ENCODE measurements at places on chromosomes 12 and 14.

- DNase-seq = no peak
Measured at GRCh38 chr12:123958876-123959275, 13.8 kb downstream of the CCDC92 start.

GRCh38 chr12:106125351-106126095, 13.2 kb downstream of the NUAK1 start:
- no peak for DNase-seq

- DNase-seq = no peak
Measured at GRCh38 chr14:59964251-59965007, 44.5 kb downstream of the LRRC9 start.

GRCh38 chr14:51883232-51883631, 22.8 kb downstream of the GNG2 start:
- no peak for DNase-seq

GRCh38 chr14:33796356-33796755, 154.5 kb downstream of the EGLN3 start:
- no peak for DNase-seq

- no peak for DNase-seq
Measured at GRCh38 chr14:105532735-105533141, 6.4 kb downstream of the TMEM121 start.

GRCh38 chr12:131204416-131205274, 250.9 kb downstream of the ADGRD1 start:
- no peak for DNase-seq

Measured in suppressor macrophage (primary cell).